ENCODE measurements at places on chromosomes 11 and 22.

DNA sequence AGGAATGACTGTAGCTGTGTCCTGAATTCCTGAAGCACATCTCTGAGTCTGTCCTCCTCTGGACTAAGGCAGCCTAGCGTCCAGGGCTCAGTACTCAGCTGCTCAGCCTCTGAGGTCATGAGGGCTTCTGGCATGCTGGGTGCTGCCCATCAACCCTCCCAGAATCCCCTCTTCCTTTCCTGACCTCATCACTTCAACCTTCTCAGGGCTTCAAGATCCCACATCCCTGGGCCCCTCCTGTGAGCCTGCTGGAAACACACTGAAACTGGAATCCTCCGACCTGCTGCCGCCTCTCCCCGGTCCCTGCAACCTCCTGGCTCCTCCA lies 803 bp downstream of the KRTAP5-8 start:
- no peak for DNase-seq

- no peak for DNase-seq
These were observed 43.2 kb upstream of the CHKA start for GRCh38 chr11:68164437-68164836.

GRCh38 chr11:16293204-16293681 lies 63.1 kb downstream of the SOX6 start:
- DNase-seq: no peak

DNA sequence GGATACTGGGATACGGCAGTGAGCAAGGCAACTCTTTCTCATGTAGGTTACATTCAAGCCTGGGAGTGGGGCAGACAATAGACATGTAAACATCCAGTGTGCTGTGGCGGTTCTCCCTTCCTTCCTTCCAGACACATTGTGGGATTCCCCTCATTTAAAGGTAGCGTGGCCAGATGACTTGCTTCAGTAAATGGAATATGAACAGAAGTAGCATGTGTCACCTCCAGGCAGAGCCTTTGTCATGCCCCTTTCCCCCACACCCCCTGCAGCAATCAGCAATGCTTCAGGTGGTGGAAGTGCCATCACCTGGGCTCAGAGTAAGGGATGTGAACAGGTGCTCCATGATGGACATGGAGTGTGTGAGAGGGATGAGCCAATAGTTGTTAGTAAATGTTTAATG lies 34.8 kb upstream of the TTC12 start:
- DNase-seq: no peak

DNA sequence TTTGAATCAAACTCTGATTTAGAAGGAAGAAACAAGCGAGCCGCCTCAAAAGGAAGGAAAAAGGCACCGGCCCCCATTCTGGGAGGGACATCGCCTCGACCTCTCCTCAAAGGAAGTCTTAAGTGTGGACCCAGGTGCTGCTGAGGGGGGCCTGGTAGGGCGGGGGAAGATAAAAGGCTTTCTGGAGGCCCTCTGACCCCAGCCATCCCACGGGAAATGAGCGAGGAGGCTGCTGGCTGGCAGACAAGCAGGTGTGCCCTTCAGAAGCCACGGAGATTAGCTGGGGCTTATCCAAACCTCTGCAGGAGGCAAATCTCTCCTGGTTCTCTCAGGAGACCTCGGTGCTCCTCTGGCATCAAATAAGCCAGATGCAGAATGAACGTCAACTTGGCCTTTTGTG lies 171.4 kb upstream of the BLID start:
- no peak for DNase-seq

Measured in stimulated activated CD8-positive, alpha-beta memory T cell treated with anti-CD3 and anti-CD28 coated beads, Interleukin-2, amount 100 ng/mL, for 48 hours (primary cell).